Natural killer cell (primary cell): ENCODE measurements at places on chromosomes 3 and 15. TPM values are rescaled to one million over a fixed set of nuclear protein-coding genes. Genes with fewer than 3 reads are reported as not detected.

DNA sequence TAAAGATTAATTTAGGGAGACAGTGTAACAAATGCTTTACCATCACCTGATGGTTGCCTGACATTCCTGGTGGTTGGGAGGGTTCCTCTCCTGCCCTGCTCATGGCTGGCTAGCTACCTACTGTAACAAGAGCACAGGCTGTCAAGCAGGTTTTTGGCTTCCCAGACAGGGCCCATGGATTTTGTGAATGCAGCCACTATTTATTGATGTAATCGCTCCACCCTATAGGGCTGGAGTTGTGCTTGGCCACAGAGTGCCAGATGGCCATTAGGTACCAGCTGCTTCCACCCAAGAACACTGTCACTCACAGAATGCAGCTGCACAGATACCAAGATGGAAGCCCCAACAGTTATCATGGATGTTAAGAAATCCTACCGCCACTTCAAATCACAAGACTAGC is 31.0 kb upstream of the KLHL25 start:
- no peak for DNase-seq

DNA sequence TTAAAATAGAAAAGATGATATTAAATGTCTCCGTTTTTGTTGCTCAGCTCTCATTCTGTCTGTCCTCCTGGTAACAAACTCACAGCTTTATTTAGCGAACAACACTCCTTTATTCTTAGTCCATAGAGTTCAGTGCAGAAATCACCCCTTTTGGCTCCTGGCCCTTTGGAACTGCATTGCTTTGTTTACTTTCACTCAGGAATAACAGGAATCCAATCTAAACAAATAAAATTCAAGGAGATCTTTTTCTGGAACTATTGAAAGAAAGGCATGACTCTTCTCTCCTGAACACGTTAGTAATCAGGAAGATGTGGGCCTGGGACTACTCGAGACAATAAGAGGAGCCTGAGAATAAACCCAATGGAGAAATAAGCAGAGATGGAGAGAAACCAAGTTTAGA is 409.2 kb downstream of the DIPK2A start:
- DNase-seq: no peak

Gene FOXB1
- total RNA-seq: not detected

DNA sequence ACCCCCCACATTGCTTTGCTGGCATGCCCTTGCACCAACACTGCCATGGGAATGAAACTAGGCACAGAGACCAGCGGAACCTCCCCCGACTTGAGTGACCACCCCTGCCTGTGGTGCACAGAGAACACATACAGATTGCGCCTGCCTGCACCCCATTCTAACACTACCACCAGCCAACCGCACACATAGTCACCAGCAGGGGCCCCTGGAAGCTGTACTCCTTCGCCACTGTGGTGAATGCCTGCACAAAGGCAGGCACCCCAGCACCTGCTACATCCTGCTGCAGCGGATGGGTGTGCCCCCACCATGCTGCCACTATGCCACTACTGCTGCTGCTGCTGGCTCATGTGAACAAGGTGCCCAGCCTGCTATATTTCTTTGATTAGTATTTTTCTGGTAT is 27.4 kb upstream of the DNAAF4 start:
- peak; percentile 35 for DNase-seq

DNA sequence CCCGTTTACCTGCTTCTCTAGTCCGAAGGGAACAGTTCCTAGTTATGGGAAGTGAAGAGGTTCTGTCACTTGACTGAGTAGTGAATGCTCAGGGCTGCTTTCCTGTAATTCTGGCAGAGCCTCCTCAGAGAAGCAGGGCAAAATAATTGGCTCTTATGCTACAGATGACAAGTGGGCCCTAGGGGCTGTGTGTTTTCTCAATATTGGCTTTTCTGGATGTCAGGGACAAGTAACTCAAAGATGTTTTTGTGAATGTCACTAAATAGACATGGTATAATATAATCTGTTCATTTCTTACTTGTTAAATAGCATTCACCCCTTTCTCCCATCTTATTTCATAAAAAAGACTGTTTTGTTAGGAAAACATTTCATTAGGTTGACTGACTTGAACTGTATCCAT is 40.1 kb downstream of the SGO1 start:
- no peak for DNase-seq

GRCh38 chr3:11643201-11643603 is 513 bp downstream of the VGLL4 start:
- DNase-seq: peak; percentile 25

GRCh38 chr3:14143271-14144225 is 18.7 kb downstream of the TMEM43 start:
- DNase-seq: no peak

- no peak for DNase-seq
Measured at GRCh38 chr3:64244011-64244942, 19.0 kb upstream of the PRICKLE2 start.

DNA sequence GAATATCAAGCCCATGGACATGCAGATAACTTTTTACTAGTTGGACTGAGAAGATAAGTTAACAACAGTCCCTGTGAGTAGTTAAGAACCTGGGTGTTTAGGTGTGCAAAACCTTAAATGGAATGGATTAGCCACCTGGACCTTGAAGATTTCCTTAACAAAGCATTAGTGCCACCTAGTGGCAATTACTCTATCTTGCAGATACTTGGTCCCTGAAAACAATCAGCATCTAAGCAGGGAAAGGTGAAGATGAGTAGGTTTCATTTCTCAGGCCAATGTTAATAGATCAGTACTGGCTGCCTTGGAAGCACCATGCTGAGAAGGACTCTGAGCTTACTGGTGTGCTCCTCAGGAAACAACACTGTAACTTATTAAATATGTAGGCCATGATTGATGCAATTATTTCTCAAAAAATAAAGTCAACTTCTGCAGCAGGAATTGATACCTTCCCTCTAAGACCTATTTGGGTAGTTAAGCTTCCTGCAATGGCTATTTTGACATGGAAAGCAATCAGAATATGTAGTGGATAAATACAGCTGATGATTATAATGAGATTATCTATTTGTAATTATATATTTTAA is 329.4 kb downstream of the TBC1D5 start:
- DNase-seq: peak; percentile 71

DNA sequence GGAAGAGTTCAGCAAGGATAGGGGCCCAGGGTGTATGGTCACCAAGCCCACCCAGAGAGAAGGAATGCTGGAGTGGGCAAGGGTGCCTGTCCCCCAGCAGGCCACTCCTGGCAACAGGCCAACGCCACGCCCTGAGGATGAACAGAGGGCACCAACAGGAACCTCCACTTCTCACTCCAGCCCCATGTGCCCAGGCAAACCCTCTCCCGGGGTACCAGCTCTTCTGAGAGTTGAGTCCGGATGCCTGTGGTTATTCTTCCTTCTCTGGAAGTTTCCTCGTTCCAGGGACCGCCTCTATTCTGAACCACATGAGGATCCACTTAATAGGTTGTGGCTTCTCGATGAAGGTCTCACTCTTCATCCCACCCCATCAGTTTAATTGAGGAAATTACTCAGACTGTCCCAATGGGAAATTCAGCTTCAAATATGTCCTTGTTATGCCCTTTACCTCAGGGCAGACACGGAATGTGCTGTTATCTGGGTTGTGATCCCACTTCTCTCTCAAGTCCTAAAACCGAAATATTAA is 114.3 kb downstream of the LIPC start:
- no peak for DNase-seq

Gene MCF2L2
- total RNA-seq: 2.2 TPM

DNA sequence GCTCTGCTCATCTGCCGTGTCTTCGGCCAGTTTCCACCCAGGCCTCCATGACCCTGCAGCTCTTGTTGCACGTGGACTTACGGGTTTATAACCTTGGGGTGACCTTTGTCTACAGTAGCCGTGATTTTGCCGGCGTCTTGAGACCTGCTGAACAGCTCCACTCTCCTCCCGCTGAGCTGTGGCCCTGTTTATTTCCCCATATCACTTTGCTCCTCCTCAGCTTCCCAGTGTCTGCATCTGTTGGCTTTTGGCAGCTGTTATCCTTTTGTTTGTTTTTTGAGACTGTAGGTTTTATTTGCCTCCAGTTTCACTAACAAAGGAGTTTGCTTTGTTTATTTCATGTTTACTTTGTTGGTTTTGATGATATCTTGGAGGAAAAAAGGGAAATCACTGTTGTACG is 29.3 kb upstream of the SLC28A1 start:
- DNase-seq: no peak

Gene REC114
- not detected for total RNA-seq

DNA sequence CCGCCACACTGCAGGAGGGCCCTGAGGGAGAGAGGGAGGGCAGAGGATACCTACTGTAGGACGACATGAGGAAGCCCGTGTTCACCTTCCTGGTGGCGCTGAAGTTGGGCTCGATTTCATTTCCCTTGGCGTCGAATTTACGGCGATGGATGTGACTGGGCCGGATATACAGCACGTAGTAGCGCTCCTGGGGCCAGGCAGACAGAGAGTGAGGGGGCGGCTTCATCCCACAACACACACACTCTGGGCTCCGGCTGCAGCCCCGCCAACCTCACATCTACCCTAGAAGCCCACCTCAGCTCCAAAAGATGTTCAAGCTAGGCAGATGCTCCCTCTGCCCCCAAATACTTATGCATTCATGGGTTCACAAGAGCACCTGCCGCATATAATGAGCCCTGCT is 4.5 kb downstream of the ARPIN start:
- no peak for DNase-seq

Gene MOBP
- total RNA-seq: not detected

Gene CCDC191
- 6.4 TPM for total RNA-seq

Gene P2RY12
- 1.3 TPM for total RNA-seq

Gene GORASP1
- total RNA-seq: 21.3 TPM

Gene CKMT1A
- not detected for total RNA-seq

Gene MASP1
- not detected for total RNA-seq

Gene ADCY5
- total RNA-seq: not detected

GRCh38 chr15:67296684-67297083 is 42.1 kb downstream of the IQCH start:
- no peak for DNase-seq
